NCI-H82 (cell line): ENCODE measurements at places on chromosomes 12 and 14.

GRCh38 chr12:38392554-38393144, 76.1 kb downstream of the ALG10B start:
- DNase-seq: no peak

DNA sequence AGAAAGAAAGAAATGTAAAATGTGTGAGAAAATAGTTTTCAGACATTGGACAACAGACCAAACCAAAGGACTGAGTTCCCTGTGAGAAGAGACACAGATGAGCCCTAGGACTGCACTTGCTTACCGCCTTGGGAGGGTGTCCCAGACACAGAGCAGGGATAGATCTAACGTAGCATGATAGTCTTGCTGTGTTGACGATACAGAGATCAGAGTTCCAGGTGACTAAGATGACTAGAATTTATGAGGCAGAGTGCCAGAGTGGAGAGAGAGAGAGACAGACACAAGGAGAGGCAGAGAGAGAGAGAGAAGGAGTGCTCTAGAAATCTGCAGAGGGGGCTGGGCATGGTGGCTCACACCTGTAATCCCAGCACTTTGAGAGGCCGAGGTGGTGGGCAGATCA, 148.2 kb upstream of the LMNTD1 start:
- no peak for DNase-seq

- DNase-seq: no peak
These were observed 812 bp downstream of the NABP2 start for GRCh38 chr12:56224954-56225353.

DNA sequence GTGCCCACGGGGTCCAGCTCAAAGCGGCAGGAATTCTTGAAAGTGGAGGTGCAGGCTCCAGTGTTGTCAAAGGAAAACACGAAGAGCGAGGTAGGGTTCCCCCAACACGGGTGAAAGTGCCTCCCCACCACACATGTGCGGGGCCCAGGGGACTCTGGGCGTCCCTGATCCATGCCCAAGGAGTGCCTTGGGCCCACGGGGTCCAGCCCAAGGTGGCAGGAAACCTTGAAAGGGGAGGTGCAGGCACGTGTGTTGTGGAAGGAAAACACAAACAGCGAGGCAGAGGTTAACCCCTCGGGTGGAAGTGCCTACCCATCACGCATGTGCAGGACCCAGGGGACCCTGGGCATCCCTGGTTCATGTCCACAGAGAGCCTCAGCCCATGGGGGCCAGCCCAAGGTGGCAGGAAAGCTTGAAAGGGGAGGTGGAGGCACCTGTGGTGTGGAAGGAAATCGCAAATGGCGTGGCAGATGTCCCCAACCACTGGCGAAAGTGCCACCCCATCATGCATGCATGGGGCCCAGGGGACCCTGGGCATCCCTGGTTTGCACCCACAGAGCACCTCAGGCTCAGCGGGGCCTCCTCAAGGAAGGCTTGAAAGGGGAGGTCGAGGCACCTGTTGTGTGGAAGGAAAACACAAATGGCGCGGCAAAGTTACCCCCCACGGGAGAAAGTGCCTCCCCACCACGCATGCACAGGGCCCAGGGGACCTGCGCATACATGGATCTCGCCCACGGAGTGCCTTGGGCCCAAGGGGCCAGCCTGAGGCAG, 584.6 kb downstream of the ALG10 start:
- no peak for DNase-seq

DNA sequence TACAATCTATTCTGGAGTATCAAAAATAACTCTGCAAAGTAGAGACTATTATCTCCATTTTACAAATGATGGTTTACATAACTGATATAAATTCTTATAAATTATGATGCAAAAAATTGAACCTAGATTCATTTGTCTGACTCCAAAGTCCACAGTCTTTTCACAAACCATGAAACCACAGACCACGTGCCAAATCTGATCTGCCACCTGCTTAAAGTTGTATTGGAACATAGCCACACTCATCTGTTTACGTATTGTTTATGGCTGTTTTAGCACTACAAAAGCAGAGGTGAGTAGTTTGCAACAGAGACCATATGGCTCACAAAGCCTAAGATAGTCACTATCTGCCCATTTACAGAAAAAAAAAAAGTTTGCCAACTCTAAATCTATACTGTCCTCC, 105.3 kb downstream of the KCNH5 start:
- no peak for DNase-seq

- DNase-seq: peak; percentile 30
These were observed 1.6 kb downstream of the RFX4 start for GRCh38 chr12:106584104-106585064.

DNA sequence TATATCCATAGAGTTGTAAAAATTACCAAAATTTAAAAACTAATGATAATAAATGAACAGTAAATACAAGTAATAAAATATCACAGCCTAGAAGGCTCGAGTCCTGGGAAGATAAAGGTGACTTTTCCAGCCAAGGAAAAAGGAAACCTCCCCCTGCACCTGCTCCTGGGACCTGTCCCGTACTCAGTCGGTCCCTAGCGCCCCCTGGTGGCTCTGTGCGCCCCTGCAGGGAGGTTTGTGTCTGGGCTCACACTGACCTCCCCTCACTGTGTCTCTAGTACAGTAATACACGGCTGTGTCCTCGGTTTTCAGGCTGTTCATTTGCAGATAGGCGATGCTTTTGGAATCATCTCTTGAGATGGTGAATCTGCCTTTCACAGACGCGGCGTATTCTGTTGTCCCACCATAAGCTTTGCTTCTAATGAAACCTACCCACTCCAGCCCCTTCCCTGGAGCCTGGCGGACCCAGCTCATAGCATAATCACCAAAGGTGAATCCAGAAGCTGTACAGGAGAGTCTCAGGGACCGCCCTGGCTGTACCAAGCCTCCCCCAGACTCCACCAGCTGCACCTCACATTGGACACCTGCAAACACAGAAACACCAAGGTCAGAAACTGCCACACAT, 1030.4 kb downstream of the TMEM121 start:
- DNase-seq: peak; percentile 50

- DNase-seq: no peak
These were observed 70.7 kb downstream of the HSD17B6 start for GRCh38 chr12:56833780-56834179.
